ENCODE measurements at places on chromosomes 12 and 14. TPM values are rescaled to one million over a fixed set of nuclear protein-coding genes. Genes with fewer than 3 reads are reported as not detected.

The ANKRD33 gene
- total RNA-seq: not detected

The IL26 gene
- total RNA-seq: not detected

The ITGB7 gene
- 1.0 TPM for total RNA-seq

The C12orf54 gene
- total RNA-seq: 1.9 TPM

The KERA gene
- not detected for total RNA-seq

DNA sequence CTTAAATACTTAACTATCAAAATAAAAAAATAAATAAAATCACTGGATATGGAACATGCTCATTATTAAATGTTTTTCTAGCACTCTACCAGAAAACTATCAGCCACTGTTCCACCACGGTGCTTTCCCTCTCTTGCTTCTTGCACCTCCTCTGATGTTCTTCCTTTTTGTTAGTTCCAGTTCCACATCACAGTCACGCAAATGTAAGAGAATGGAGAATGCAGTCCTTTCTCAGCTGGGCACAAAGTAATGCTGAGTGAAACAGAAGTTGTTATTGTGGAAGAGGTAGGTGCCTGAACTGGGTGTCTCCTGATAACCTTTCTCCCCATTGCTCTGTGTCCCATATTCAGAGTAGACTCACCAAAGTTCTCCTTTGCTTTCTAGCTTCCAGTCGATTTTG, 1116.9 kb upstream of the TMEM132C start:
- no peak overlapping the region for H3K27ac ChIP-seq
- no peaks in the 10 kb centered on the region for H3K36me3 ChIP-seq
- no peak for DNase-seq
- H3K4me1 ChIP-seq: no peaks in the 10 kb centered on the region
- H3K4me3 ChIP-seq: no peak overlapping the region

DNA sequence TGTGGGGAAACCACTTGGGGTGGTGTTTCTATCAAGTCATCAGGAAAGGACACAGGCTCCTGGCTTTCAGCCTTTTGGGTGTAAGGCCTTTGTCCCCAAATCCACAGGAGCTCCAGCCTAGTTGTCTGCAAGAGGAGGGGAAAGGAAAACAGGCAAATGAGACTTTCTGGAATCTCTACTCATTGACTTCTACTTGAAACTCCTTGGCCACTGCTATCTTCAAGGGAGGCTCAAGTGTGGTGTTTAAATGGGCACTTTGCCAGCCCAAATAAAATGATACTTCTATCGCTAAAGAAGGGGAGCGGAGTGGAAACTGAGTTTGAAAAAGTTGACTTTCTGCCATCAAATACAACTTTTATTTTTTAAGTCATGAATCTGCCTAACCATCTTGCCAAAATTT, 445.9 kb upstream of the RGS6 start:
- no peaks in the 10 kb centered on the region for H3K27me3 ChIP-seq
- no peaks in the 10 kb centered on the region for H3K36me3 ChIP-seq
- no peaks in the 10 kb centered on the region for H3K4me1 ChIP-seq

GRCh38 chr12:56838621-56839488, 75.7 kb downstream of the HSD17B6 start:
- DNase-seq: no peak
- H3K27me3 ChIP-seq: no peaks in the 10 kb centered on the region
- H3K27ac ChIP-seq: no peak overlapping the region
- H3K4me3 ChIP-seq: no peak overlapping the region
- H3K4me1 ChIP-seq: peaks cover 30% of the 10 kb centered on the region
- no peaks in the 10 kb centered on the region for H3K36me3 ChIP-seq

Data from MCF 10A (cell line).